Stimulated activated CD8-positive, alpha-beta memory T cell treated with anti-CD3 and anti-CD28 coated beads, Interleukin-4, amount 100 ng/mL, for 48 hours (primary cell): ENCODE measurements at places on chromosomes 2 and 18.

GRCh38 chr2:33497221-33497650 lies 20.8 kb downstream of the RASGRP3 start:
- DNase-seq: no peak

DNA sequence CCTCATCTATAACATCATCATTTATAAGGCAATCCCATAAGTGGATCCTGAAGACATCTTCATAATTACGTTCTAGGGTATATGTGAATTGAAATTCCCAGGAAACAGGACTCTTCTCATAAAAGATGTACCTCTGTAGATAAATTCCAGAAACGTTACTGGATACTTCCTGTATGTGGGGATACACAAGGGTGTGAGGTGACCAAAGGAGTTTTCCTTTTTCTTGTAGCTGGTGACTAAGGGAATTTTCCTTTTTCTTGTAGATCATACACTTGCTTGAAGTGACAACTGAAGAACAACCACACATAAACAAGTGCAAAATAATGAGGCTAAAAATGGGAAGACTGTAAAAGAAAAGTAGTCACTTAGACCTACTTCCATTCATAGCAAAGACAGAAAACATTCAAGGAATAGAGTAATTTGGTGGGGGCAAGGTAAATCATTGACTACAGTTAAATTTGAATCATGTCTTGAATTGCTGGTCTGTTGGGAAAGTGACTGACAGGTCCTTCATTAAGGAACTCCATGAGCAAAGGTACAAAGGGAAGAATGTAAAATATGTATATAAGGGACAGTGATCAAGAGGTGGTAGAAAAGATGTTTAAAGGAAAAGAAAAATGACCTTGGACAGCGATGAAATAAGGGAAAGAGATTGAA lies 53.2 kb upstream of the UBE2E3 start:
- no peak for DNase-seq

DNA sequence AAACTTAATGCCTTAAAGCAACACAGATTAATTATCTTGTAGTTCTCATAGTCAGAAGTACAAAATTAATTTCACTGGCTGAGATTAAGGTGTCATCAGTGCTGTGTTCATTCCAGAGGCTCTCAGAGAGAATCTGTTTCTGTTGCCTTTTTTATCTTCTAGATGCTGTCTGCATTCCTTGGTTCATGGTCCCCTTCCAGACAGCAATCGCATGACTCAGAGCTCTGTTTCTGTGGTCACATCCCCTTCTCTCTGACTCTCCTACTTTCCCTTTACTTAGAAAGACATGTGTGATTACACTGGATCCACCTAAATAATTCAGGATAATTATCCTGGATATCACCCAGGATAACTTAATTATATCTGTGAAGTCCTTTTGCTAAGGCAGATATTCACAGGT lies 148.6 kb downstream of the MAIP1 start:
- no peak for DNase-seq

DNA sequence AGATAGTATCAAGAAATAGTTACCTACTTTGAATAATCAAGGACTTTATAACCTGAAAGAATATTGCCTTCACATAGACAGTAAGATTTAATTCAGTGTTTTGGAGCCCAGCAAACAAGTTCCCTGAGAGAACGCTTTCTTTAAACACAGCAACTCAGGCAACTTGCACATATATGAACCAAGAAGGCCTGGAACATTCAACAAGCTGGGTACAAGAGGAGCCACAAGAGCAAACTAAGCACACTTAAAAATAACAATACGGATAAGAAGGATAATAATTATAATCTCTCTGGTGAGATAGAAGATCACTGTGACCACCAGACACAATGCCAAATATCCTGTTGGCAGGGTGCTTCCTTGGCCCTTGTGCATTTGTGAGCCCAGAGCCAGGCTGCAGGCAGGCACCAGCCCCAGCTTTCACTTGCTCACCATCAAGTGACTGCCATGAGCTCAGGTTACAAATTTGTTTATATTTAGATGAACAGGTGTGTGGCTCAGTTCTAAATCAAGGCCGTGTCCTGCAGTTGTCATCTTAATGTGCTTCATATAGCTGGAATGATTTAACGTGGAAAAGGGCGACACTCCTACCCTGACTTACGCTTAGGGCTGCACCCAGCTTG lies 446.6 kb downstream of the IRS1 start:
- no peak for DNase-seq

- DNase-seq: no peak
These were observed 210.5 kb upstream of the PIK3C3 start for GRCh38 chr18:41744421-41745030.

- DNase-seq: no peak
These were observed 802.9 kb upstream of the KLHL29 start for GRCh38 chr2:22582107-22582506.

GRCh38 chr2:38734299-38735058 lies 16.7 kb downstream of the SRSF7 start:
- no peak for DNase-seq

DNA sequence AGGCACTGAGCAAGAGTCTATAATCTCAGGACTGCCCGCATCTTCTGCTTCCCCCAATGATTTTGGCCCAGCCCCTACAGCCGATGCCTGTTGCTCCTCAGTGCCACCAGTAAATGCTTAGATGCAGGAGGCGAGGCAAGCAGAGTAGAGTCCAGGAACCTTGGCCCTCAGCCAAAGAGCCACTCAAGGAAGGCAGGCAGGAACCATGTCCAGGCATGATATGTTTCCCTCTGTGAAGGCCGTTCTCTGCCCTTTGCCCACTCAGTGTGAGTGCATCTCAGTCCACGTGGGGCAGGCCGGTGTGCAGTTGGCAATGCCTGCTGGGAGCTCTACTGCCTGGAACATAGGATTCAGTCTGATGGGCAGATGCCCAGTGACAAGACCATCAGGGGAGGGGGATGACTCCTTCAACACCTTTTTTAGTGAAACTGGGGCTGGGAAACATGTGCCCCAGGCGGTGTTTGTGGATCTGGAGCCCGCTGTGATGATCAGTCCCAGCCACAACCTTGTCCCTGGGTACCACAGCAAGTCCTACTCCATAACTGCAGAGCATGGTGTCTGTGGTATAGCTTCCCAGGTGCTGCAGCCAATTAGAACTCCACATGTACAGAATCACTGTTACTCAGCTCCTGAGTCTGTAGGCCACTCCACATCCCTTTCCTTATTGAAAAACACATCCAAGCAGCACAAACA lies 9.7 kb upstream of the DNAJB2 start:
- DNase-seq: no peak

DNA sequence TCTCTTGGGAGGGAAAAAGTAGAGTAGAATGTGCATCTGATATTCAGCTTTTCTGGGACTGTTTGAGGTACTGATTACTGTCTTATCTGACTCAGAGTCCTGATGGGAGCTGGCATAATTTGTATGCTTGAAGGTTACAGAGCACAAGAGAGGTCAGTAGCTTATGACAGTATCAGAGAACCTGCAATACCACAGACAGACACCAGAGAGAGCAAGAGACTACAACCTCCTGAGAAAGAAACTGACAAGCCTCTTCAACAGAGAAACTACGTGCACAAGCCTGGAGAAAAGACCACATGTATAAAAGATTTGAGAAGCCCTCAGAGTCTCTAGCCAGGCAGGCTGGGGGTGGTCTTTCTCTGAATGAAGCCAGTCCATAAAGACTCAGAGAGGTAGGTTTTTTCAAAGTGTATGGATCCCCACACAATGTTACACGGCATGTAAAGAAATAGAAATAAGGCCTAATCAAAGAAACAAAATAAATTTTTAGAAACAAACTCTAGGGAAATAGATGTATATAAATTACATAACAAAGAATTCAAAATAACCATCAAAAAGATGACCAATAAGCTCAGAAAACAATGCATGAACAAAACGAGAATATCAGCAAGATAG lies 568.3 kb downstream of the LRRTM4 start:
- no peak for DNase-seq

- no peak for DNase-seq
These were observed 15.5 kb downstream of the SALL3 start for GRCh38 chr18:78994977-78995582.

GRCh38 chr2:113291191-113291590 lies 12.5 kb upstream of the PAX8 start:
- no peak for DNase-seq

GRCh38 chr2:99846462-99847107 lies 295.8 kb downstream of the AFF3 start:
- no peak for DNase-seq

DNA sequence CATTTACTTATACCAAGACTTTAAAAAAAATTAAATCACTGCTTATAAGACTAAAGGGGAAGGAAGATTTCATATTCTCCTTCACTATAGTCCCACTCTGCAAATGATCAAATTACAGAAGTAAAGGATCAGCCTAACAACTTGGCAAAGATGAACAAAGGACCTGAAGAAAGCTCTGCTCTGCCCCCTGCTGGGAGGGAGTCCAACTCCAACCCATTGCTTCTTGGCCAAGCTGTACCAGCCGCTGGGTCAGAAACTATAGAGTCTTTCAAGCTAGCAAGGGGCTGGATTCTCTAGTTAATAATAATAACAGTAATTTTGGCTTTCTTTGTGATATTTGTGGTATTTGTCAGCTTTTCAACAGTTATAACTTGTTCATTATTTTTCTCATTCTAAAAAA lies 927.0 kb upstream of the CRIM1 start:
- DNase-seq: peak; percentile 41

DNA sequence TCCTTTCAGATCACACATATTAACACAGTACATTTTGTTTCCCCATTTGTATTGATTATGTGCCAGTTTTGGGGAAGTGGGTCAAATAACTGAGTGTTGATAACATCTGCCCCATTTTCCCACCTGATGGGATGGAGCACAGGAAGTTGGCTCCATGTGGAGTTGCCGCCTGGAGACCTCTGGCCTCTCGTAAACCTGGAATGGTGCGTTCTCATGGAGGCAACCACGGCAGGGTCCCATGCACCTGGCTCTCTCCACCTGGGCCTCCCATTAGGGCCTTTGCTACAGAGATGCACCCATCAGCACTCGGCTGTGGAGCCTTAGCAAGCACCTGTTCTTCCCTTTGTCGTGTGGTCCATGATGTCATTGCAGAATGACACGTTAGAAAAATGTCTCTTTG lies 130.6 kb downstream of the MBP start:
- no peak for DNase-seq

GRCh38 chr18:50734342-50734741 lies 85.5 kb downstream of the MRO start:
- no peak for DNase-seq

DNA sequence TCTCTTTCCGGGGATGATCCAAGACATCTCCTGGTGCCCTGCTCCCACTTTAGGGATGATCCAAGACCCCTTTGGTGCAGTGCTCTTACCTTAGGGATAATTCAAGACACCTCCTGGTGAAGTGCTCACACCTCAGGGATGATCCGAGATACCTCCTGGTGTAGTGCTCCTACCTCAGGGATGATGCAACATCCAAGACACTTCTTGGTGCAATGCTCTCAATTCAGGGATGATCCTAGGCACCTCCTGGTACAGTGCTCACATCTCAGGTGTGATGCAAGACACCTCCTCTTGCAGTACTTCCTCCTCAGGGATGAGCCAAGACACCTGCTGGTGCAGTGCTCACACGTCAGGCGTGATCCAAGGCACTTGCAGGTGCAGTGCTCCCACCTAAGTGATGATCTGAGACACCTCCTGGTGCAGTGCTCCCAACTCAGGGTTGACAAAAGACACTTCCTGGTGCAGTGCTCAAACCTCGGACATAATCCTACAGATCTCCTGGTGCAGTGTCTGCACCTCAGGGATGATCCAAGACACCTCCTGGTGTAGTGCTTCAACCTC lies 122.3 kb downstream of the ASB1 start:
- DNase-seq: no peak

- peak; percentile 29 for DNase-seq
These were observed 11.4 kb upstream of the ARID5A start for GRCh38 chr2:96525211-96525507.

DNA sequence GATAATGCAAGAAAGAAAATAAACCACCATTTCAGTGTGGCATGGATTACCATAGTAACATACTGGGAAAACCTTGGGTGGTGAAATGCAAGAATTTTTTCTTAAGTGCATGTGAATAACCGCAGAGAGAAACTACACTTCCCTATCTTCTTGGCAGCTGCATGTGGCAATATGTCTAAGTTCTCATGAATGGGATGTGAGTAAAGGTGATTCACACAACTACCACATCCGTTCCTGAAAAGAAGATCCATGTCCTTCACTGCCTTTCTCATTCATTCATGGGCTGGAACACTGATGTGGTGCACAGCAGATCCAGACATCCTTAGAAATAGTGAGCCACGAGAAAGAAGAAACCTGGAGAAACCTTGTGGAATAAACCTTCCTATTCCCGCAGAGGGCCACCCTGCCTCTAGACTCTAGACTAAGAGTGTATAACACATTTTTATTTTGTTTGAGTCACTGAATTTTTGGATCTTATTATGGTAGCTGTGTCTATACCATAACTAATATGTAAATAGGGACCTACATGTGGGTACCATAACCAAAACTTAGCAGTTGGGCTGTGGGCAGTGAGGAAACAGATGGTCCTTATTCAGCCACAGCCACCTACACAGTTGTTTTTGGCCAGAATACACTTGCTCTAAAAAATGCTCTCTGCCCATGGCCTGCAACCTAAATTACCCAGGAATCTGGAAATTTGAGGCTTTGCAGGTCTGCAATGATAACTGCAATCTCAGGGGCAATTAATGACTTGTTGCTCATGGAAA lies 573.3 kb downstream of the LRP1B start:
- no peak for DNase-seq

- DNase-seq: no peak
These were observed 236.5 kb upstream of the NT5C1B start for GRCh38 chr2:18825838-18826237.

- DNase-seq: no peak
These were observed 763.5 kb downstream of the SUCLG1 start for GRCh38 chr2:83695530-83695929.

DNA sequence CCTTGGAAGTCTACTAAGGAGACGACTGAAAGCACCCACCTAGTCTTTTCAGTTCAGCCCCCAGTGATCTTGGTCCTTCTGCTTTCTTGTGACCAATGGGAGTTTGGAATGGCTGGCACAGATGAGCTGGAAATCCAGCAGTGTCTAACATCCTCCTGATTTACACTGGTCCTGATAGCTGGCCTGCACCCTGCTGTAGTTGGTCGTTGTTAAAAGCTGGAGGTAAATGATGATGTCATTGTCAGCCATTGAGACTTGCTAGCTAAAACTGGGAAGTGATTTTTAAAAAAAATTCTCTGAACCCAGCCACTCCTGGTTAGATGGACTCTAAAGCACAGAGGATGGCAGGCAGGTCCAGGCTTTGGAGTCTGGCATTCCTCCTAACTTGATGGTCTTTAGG lies 19.3 kb downstream of the CCT7 start:
- no peak for DNase-seq
